GM12878 (cell line): ENCODE measurements at places on chromosomes 5 and 9.

- no peak for DNase-seq
- H3K27me3 ChIP-seq = no peaks in the 10 kb centered on the region
- H3K4me3 ChIP-seq = no peak overlapping the region
Measured at GRCh38 chr9:133813749-133814585, 75.8 kb upstream of the SARDH start.

- no peaks in the 10 kb centered on the region for H3K4me1 ChIP-seq
- no peak for DNase-seq
- H3K36me3 ChIP-seq = no peaks in the 10 kb centered on the region
- no peaks in the 10 kb centered on the region for H3K27me3 ChIP-seq
- H3K27ac ChIP-seq = no peak overlapping the region
- no peak overlapping the region for H3K4me3 ChIP-seq
Measured at GRCh38 chr5:134242146-134242545, 16.3 kb upstream of the PPP2CA start.

DNA sequence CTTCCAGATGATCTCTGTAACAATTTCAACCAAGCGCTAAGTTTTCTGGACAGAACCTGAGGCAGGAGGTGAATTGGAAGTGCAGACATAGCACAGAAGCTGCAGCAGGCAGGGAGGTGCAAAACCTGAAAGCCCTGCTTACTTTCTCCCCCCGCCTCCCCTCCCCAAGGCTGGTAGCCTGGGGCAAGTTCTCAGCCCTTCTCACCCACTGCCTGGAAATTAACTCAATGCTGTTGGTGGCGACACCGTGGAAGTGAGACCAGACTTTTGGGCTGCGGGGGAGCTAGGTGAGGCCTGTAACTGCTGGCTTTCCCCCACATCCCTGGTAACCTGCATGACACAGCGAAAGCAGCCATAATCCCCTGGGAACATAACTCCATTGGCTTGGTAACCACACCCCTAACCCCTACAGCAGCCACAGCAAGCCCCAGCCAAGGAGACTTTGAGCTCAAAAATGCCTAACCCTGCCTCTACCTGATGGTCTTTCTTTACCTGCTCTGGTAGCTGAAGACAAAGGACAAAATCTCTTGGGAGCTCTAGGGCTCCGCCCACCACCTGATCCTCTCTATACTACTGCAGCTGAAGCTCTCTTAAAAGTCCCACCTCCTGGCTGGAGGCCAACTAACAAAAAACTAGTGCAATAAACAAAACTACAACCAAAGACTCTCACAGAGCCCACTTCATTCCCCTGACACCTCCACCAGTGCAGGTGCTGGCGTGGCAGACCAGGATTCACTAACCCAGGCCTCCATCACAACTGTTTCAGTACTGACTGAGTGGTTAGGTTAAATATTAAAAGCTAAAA lies 11.9 kb upstream of the OR13C8 start:
- no peak for DNase-seq
- H3K27ac ChIP-seq = no peak overlapping the region
- no peaks in the 10 kb centered on the region for H3K4me1 ChIP-seq
- H3K36me3 ChIP-seq = no peaks in the 10 kb centered on the region
- no peak overlapping the region for H3K4me3 ChIP-seq

GRCh38 chr9:117434566-117434965 lies 19.7 kb upstream of the ASTN2 start:
- no peaks in the 10 kb centered on the region for H3K27me3 ChIP-seq
- H3K27ac ChIP-seq = no peak overlapping the region
- DNase-seq = no peak
- no peak overlapping the region for H3K4me3 ChIP-seq
